ENCODE measurements at places on chromosomes 4 and X. TPM values are rescaled to one million over a fixed set of nuclear protein-coding genes. Genes with fewer than 3 reads are reported as not detected.

WDR1 gene
- total RNA-seq: 353 TPM

CSAG2 gene
- total RNA-seq: 0.88 TPM

OTUD6A gene
- total RNA-seq: not detected

UGDH gene
- 28.7 TPM for total RNA-seq

AVPR2 gene
- not detected for total RNA-seq

GPRASP1 gene
- 4.0 TPM for total RNA-seq

GYG2 gene
- not detected for total RNA-seq

UXT gene
- total RNA-seq: 198 TPM

ETDB gene
- not detected for total RNA-seq

PDE6B gene
- 16.1 TPM for total RNA-seq

DNA sequence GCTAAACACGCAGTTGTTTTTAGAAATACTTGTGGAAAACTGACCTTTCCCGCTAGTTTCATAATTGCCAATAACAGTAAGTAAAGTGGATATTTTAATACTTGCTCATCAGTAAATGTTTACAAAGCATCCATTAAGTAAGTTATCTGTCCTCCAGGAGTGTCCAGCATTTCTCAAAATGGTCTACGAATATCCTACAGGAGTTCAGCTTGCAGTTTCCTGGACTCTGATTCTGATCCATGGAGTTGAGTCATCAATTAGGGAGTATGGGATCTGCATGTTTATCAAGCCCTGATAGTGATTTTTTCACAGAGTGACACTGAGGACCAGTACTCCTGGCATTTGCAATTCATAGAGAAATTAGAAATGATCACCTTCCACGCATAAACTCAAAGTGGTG is 325.2 kb upstream of the AADAT start:
- no peaks in the 10 kb centered on the region for H3K27me3 ChIP-seq
- H3K27ac ChIP-seq: no peak overlapping the region
- H3K36me3 ChIP-seq: no peaks in the 10 kb centered on the region
- no peaks in the 10 kb centered on the region for H3K4me1 ChIP-seq
- no peak overlapping the region for H3K4me3 ChIP-seq

GRCh38 chr4:175273995-175274753 is 356.0 kb downstream of the ADAM29 start:
- H3K36me3 ChIP-seq: no peaks in the 10 kb centered on the region
- H3K27me3 ChIP-seq: no peaks in the 10 kb centered on the region
- H3K4me1 ChIP-seq: no peaks in the 10 kb centered on the region
- no peak overlapping the region for H3K4me3 ChIP-seq
- no peak for DNase-seq

DNA sequence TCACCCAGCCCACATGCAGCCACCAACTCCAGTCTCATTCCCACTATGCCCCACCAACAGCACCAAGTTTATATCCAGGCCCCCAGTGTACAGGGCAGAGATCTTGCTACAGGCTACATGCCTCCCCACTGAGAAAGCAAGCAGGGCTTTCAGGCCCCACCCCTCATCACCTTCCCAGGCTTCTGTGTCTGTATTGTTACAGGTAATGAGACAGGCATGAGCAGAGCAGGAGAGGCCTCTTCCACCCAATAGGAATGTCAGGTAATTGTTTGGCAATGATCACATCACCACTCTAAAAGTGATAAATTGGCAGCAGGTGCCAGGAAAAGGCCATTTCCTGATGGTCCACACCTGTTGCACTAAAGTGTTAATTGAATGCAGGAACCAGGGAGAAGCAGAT is 102.5 kb downstream of the ZNF518B start:
- peaks cover 9% of the 10 kb centered on the region for H3K27me3 ChIP-seq
- H3K36me3 ChIP-seq: no peaks in the 10 kb centered on the region
- DNase-seq: no peak

DNA sequence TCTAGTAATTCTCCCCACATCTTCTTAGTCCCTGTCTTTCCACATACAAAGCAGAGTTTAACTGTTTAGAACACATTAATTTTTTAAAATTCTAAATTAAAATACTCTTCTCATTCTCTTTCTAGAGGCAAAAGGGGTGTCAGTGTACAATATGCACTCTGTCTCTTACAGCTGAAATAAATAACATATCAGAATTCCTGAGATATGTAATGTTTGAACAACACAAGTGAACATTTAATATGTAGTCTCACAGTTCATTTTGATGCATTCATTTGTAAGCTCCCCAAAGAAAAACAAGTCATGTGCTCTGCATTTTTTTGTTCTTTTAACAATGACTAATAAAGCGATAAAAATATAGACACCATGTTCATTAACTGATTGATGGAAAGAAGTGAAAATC is 19.7 kb upstream of the SULT1B1 start:
- no peak overlapping the region for H3K4me3 ChIP-seq
- H3K27ac ChIP-seq: no peak overlapping the region
- H3K4me1 ChIP-seq: no peaks in the 10 kb centered on the region
- no peaks in the 10 kb centered on the region for H3K36me3 ChIP-seq
- DNase-seq: no peak

- no peaks in the 10 kb centered on the region for H3K4me1 ChIP-seq
- no peak for DNase-seq
These were observed 281.6 kb downstream of the KLHL13 start for GRCh38 chrX:117835034-117835433.

- H3K27ac ChIP-seq: no peak overlapping the region
- no peaks in the 10 kb centered on the region for H3K36me3 ChIP-seq
- peaks cover 2% of the 10 kb centered on the region for H3K27me3 ChIP-seq
- DNase-seq: no peak
These were observed 56.9 kb downstream of the GABRB1 start for GRCh38 chr4:47088298-47088697.

DNA sequence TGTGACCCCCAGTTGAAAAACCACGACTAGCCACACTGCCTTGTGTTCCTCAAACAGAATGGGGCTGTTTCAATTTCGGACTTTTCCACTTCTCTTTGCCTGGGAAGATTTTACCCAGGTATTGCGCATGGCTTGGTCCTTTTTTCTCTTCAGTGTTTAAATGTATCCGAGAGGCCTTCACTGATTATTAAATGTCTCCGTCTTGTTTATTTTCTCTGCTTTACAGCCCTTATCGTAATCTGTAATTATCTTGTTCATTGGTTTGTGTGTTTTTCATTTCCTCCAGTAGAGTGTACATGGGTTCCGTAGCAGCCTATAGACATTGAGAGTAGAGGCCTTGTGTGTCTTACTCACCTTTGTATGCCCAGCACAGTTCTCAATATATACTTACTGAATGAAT is 2.4 kb downstream of the MOSPD2 start:
- no peaks in the 10 kb centered on the region for H3K27me3 ChIP-seq
- H3K4me3 ChIP-seq: no peak overlapping the region
- peaks cover 25% of the 10 kb centered on the region for H3K4me1 ChIP-seq
- peaks cover 7% of the 10 kb centered on the region for H3K36me3 ChIP-seq
- H3K27ac ChIP-seq: no peak overlapping the region

DNA sequence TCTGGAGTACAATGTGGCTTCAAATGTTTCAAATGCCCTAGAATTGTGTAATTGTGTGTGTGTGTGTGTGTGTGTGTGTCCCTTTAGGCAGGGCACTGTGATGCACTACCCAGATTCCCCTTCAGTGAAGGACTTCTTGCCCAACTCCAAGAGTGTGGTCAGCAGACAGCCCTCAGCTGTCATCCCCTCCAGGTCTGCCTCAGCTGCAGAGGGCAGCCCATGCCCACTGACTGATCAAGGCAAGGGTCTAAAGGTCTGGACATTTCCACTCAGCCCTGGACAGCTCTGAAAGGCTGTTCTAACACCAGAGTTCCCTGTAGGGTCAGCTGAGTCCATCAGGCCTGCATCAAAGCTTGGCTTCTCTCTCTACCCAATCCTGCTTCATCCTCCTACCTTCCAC is 83.9 kb upstream of the USP9X start:
- no peaks in the 10 kb centered on the region for H3K4me1 ChIP-seq
- H3K4me3 ChIP-seq: no peak overlapping the region
- H3K36me3 ChIP-seq: no peaks in the 10 kb centered on the region
- DNase-seq: no peak
- H3K27me3 ChIP-seq: no peaks in the 10 kb centered on the region

DNA sequence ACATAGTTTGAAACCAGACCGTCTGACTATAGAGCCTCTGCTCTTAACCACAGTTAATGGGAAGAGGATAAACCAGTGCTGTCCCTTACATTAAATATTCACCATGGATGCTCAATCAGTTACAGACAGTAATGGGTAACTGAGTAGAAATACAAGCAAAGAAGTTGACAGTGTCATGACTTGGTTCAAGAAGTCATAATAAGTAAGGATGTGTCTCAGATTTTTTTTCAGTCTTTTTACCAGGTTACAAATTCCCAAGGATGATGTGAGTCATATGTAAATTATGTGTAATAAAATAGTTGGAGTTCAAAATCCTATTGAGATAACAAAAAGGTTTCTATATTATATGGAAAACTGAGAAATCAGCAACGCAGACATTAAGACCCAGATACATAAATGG is 31.1 kb downstream of the ZCCHC4 start:
- peaks cover 12% of the 10 kb centered on the region for H3K36me3 ChIP-seq
- no peak overlapping the region for H3K4me3 ChIP-seq
- no peaks in the 10 kb centered on the region for H3K27me3 ChIP-seq
- no peak overlapping the region for H3K27ac ChIP-seq

DNA sequence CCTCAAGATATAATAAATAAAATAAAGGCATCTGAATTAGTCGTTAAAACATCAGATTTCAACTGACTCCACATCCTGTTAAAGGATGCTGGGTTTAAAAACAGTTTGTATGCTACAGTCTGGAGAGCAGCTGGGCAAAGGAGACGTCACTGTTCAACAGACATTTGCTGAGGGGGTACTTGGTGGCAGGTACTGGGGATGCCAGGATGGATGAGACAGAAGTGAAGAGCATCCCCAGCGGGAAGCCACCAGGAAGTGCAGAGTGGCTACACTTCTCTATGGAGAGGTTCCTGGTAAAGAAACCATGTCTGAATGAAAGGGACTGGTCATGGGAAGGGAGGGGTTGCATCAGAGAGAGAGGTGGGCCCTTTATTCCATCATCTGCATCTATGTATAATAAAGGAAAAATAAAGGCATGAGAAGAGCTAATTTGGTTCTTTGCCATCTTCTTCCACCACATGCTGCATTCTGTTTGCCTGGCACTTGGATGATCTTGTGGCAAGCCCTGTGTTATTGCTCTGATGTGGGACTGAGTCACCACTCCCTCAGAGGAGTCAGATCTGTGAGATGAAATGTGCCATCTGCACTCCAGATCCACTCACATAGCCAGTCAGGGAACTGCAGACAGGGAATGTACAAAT is 145.0 kb downstream of the SOWAHB start:
- H3K36me3 ChIP-seq: no peaks in the 10 kb centered on the region
- peaks cover 2% of the 10 kb centered on the region for H3K4me1 ChIP-seq
- H3K4me3 ChIP-seq: no peak overlapping the region

Data from activated CD4-positive, alpha-beta memory T cell treated with anti-CD3 and anti-CD28 coated beads for 36 hours (primary cell).